ENCODE measurements at places on chromosomes 7 and 10.

- no peak for DNase-seq
Observed at GRCh38 chr7:118148930-118149329, 35.0 kb upstream of the LSM8 start.

DNA sequence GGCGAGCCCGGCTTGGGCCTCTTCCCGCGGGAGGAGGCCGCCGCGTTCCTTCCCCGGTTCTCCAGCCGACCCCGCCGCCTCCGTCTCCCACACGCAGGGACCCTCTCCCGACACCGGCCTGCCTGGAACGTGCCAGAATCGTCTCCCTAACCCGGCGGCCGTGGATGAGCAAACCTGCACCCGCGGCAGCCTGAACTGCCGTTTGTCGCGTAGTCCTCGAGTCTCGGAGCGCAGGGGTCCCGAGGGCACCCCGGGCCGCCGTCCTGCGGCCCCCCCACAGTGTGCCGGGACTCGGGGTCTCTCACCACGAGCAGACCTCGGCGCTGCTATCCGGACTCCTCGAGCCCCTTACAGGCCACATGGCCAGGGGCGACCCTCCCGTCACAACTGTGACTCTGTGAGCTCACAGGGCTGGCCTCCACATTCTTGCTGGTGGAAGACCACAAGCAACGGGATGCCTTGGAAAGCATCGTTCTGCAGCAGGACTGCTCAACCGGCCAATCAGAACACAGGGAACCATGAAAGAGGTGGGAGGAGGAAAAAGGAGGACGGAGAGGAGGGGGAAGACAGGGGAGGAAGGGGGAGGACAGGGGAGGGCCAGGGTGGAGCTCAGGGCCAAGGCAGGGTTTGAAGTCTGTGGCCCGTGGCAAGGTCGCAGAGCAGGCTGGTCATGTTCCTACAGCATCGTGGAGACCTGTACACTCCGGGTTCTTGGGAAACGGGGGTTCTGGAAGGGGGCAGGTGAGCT is 276.9 kb downstream of the DNAJB6 start:
- DNase-seq: no peak

DNA sequence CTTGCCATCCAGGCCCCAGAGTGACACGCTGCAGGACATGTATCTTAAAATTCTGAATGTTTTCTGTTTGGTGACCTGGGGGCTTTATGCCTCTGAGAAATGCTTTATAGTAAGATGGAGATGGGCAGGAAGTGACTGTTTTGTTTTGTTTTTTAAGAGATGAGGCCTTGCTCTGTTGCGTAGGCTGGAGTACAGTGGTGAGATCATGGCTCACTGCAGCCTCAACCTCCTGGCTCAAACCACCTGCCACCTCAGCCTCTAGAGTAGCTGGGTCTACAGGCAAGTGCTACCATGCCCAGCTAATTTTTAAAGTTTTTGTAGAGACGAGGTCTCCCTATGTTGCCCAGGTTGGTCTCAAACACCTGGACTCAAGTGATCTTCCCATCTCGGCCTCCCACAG is 20.6 kb downstream of the ZNF777 start:
- no peak for DNase-seq

DNA sequence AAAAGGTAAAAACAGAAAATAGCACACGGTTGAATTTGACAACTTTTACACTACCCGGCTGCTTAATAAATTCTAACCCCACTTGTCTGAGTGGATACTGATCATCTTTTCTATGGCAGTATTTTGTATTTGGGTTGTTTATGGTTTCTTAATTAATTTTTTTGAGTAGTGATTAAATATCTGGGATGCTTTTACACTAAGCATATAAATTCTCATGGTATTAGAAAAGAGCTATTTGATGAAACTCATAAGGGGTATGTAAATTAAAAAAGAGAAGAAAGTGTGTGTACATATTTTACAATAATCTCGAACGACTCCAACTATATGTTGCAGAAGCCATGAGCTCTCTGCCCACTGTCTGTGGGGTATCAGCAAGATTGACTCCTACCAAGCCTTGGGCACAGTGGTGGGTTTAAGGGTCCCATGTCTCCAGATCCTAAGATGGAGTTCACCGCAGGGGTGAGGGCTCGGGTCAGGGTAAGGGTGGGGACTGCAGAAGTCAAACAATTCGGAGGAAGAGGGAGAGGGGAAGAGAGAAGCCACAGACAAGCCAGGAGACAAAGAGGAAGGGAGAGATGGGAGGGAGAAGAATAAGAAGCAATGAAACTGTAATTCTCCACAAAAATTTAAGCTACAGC is 7.6 kb upstream of the HOXA13 start:
- DNase-seq: no peak

GRCh38 chr10:80465451-80465835 is 11.3 kb downstream of the TSPAN14 start:
- no peak for DNase-seq

DNA sequence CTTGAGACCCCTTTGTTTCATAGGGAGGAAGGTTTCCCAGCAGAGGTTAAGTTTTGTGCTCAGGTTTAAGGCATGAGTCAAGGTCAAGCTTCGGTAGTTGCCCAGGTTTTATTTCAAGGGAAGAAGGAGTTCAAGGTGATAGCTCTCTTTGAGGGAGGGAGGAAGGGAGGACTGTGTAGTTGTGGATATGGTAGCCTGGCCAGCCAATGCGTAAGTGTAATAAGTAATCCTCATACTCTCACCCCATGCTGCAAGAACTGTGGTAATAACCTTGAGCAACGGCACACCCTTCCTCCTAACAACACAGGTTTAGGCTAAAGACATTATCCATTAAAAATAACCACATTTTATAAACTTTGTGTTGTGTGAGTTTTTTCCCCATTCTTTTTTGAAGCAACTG is 478.9 kb downstream of the KCNMA1 start:
- DNase-seq: no peak

DNA sequence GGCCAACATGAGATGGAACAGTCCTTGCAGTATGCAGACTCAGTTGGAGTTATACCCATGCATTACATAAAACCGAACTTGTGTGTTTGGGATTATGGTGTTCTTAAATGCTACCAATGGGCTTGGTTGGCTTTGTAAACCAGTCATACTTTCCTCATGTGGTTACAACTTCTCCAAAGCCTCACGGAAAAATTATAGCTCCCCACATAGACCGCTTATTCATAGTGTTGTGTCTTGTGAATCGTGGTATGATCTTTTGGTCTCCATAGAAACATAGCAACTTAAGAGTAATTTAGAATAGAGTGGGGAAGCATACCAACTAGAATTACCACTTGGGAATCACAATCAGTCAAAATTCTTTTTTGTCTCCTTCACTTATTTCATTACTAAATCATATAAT is 112.3 kb upstream of the FZD1 start:
- DNase-seq: no peak

DNA sequence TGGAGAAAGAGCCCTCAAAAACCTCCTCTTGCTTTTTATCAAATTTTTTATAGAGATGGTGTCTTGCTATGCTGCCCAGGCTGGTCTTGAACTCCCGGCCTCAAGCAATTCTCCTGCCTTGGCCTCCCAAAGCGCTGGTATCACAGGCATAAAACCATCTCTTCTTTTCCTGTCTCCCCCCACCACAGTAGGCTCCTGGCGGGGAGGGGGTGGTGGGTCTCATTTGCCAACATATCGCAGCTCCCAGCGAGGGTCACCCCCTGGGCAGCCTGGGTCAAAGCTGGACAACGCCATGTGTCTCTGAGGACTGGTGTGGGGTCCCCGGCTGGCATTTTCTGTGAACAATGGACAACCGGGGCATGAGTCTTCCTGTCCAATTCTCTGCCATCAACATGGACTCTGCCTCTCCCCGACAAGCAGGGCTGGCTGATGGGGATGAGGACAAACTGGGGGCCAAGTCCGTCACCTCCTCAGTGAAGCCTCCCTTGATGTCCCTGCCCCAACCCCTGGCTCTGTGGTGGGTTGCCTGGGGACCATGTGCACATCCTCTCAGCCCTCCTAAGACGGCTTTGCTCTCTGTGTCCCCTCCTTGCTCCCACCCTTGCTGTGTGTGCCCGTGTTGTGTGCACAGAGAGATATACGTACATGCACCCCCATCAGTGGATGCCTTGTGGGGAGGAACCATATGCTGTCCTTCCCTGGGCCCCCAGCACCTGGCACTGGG is 86.4 kb upstream of the GNA12 start:
- DNase-seq: no peak

DNA sequence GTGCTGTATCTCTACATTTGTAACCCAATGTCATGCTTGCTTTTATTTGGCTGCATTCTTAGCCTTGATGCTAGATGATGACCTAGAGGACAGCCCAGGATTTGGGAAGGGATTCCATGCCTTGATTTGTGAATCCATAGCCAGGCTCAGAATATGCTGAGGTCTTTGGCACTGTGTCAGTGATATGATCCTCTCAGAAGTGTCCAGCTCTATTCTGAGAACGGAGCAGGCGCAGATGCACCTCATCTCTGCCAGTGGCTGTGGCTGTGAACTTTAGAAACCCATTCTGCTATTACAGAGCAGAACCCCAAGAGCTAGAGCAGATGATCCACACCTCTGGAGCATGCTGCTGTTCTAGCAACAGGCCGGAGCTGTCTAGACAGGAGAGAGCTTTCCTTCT is 212.8 kb downstream of the TRIL start:
- DNase-seq: no peak

- DNase-seq: no peak
Observed at GRCh38 chr7:54260941-54261371, 281.2 kb upstream of the VSTM2A start.

DNA sequence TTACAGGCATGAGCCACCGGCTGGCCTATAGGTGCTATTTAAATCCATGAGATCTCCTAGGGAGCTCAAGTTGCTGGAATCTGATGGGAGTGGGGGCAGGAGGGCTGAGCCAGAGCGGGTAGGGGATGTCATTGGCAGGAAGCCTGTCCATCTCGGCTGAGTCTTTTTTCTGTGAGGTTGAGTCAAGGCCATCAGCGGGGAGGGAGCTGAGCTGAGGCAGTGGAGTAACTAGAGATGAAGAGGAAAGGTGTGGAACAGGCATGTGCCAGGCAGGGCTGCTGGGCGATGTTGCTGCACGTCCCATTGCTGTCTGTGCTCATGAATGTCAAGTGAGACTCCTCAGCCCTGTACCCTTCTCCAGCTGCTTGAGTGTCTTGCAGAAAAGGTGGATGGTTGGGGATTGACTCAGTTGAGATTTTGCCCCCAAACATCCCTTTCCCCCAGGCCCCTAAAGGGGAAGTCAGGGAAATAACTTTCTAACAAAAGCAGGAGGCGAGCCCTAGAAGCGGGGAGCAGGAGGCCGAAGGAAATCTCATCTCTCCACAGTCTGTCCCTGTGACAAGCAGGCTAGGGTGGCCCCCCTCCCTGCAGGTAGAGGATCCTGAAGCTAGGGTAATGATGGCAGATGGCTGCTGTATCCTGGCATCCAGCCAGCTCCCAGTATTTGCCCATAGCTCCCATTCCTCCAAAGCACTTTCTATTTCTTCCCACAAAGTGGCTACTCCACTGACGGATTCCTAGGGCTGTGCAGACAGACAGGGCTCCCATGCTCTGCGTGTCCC is 5.4 kb downstream of the ATP6V1F start:
- DNase-seq: peak; percentile 68

DNA sequence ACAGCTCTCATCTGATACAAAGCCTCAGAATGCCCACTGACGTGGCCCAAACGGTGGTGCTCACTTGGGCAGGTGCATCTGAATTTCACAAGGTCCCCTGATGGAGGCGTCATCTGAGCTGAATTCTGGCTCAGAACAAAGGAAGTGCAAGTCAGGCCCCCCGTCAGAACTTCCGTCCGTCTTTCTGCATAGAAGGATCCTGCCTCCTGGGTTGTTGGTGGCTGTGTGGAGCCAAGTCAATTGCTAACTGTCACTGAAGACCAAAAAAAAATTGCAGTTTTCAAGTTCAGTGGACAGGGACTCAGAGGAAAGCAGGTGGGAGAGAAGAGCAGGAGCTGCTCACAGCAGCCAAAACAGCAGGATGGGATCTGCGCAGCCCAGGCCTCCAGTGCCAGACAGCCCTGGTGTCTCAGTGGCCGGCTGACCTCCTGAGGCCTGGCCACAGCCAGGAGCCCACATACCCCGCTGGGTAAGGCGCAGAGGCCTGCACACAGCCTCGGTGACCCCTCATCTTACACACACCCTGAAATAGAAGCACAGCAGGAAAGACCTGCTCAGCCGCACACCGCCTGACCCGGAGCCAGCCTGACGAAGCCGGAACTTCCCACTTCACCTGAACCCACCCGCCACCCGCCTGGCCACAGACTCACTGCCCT is 49.4 kb downstream of the PYROXD2 start:
- no peak for DNase-seq

All from NCI-H2107 (cell line).